Fibroblast of mammary gland (primary cell): ENCODE measurements at places on chromosomes 11 and 22.
A peak's percentile ranks its signal among the peaks of the same experiment; 100 is the strongest.

- peak; percentile 52 for DNase-seq
Measured at GRCh38 chr22:41863472-41863871, 30.6 kb downstream of the SREBF2 start.

DNA sequence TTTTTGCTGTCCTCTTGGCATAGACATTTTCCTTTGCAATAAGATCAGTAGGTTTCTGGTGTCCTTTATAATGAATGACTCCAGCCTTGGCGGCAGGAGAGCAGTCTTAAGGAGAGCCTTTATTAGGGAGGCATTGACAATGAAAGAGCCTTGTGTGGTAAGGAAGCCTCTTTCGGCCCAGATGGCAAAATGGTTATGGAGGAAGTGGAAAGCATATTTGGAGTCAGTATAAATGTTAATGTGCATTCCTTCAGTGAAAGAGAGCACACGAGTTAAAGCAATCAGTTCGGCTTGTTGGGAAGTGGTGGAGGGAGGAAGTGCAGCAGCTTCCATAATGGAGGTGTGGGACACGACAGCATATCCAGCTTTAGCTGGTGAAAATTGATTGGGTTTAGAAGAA lies 18.1 kb upstream of the ANO1 start:
- DNase-seq: no peak

DNA sequence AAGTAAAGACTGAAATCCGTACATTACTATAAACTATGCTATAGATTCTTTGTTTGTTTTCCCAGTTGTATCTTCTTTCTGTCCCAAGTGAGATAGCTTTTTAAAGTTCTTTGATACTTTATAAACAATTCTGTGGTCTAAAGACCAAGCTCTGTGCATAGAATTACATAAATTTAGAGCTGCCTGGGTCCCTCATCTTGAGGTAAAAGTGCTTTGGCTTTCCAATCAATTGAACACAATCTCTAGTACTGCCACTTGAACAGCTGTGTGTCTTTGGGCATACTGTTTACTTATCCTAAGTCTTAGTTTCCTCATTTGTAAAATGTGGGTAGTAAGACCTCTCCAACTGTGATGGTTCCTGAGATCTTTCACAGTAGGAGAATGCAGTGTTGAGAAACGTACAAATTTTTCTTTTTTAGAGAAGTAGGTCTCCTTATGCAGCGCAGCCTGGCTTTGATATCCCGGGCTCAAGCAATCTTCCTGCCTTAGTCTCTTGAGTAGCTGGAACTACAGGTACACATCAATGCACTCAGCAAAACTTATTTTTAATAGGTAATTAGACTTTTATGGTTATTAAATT lies 2.5 kb upstream of the EED start:
- no peak for DNase-seq

GRCh38 chr11:37298173-37298572 lies 700.1 kb upstream of the RAG2 start:
- no peak for DNase-seq

DNA sequence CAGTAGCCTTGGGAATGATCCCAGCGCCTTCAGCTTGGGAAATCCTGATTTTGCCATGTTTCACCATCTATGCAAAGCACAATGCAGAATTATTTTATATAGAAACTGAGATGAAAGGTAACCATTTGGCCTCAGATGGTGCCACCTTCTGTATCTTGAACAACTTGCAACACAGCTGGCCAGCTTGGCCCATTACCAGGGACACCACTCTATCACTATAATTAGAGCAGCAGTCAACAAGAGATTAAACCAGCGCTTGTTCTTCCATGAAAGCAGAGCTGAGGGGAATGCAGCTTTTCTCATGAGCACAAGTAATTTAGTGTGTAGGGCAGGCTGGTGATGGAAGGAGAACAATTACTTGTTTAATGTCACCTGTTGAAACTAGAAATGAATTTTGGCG lies 6.7 kb upstream of the ZDHHC13 start:
- DNase-seq: no peak
